CD4-positive, alpha-beta T cell treated with Interleukin-1 beta for 1 hour (primary cell): ENCODE measurements at places on chromosomes 7 and 10.
A peak's percentile ranks its signal among the peaks of the same experiment; 100 is the strongest.

GRCh38 chr10:3926258-3926657, 141.2 kb upstream of the KLF6 start:
- no peak for DNase-seq

- DNase-seq: no peak
Observed at GRCh38 chr10:121435099-121435875, 163.0 kb downstream of the FGFR2 start.

DNA sequence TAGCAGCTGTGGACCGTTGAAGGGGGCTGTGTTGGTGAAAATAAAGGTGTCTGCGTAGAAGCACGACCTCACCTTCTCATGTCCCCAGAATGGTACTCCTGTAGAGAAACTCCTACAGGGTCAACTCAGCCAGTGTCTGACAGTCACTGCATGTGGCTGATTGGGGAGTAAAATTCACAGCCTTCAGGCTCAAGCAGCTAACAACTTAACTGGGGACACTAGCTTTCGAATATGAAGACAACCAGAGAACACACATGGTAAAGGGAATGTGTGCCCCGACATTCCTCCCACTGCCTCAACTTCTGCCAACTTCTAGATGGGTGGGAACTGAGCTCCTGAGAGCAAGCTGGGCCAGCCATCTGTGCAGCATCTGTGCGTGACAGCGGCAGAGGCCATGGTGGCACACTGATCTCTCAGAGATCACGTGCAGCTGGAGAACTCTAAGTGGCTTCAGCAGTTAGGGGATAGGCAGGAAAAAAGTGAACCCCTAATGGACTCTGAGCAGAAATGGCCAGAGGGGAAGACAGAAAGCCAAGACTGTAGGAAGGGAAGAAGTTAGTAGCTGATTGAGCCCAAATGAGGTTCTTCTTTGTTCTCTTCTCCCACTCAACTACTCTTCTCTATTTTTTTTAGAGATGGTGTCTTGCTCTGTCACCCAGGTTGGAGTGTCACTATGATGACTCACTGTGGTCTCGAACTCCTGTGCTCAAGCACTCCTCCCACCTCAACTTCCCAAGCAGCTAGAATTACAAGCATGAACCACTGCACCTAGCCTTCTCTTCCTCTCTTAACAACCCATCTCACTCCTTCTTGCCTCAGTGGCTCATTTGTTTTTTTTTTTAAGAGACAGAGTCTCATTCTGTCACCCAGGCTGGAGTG, 280.8 kb downstream of the ZEB1 start:
- DNase-seq: no peak

DNA sequence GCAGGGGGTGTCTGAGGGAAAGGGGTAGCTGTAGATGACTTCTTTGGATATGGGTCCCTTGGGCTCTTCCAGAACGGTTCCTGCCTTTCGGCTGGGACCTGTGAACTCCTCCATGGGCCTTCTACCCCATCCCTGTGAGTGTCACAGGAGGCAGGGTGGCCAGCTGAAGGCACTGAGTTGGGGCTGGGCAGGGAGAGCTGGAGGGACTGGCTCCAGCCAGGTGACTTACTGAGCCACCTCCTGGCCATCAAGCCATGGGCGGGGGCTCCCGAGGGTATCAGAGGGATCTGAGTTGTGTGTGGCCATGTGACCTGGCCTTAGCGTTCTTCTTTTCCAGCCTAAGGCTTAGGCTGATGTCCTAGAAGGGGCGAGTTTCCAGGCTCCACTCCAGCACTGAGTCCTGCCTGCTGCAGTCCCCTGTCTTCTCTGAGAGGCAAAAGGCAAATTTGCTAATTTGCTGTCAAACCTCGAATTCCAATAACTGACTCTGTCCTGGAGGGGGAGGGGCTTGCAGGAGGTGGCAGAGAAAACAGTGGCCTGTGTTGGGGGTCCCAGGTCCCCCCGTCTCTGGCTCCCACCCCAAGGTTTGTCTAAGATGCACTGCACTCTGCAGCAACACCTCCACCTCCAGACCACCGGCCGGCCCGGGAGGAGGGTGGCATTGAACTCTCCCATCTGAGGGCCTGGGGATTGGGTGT, 27.2 kb downstream of the ADCYAP1R1 start:
- DNase-seq: no peak

- DNase-seq: no peak
Observed at GRCh38 chr10:79093658-79094411, 25.1 kb downstream of the ZMIZ1 start.

DNA sequence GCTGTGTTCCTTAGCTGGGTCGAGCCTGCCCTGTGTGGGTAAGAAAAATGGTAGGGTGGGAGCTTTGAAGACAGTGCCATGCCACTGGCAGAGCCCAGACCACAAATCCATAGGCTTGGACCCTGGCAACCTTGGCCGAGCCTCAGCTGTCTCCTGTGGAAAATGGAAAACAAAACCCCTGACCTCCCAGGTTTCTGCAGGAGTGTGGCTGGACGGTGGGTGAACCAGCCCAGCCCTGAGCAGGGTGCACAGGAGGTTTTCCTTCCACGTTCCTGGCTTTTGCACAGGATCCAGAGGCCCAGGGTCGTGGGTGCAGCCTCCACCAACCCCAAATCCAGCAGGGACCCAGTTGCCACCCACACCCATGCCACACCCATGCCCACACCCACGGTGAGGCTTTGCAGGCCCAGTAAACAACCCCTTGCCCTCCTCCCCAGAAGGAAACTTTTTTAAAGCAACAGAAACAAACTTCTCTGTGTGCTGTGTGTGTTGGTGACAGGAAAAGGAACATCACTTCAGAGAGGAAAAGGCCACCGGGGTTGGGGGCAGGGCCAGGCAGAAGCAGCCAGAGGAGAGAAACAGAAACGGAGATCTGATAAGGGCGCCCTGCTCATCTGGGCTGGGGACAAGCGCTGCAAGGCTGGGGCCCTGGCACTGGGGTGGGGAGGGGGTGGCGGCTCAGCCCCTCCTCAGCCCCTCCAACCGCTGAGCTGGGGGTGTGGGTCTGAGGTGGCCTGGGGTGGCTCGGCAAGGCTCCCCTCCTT, 20.7 kb upstream of the ZMIZ1 start:
- DNase-seq: peak; percentile 49

- DNase-seq: no peak
Observed at GRCh38 chr7:87645446-87645845, 17.2 kb downstream of the RUNDC3B start.

DNA sequence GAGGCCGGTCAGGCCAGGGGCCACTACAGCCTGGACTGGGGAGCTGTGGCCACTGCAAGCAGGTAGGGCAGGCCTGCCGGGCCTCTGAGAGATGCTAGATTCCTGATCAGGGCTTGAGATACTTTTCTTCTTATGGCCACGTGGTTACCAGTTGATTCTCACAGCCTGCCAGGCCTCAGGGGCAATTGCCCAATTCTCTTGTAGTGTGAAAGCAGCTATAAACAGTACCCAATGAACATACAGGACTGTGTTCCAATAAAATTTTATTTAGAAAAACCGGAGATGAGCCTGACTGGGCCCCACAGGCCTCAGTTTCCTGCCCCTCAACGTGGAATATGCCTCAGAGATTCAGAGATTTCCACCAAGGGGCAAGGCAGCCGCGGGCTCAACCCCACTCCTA, 475.2 kb downstream of the TCERG1L start:
- no peak for DNase-seq

DNA sequence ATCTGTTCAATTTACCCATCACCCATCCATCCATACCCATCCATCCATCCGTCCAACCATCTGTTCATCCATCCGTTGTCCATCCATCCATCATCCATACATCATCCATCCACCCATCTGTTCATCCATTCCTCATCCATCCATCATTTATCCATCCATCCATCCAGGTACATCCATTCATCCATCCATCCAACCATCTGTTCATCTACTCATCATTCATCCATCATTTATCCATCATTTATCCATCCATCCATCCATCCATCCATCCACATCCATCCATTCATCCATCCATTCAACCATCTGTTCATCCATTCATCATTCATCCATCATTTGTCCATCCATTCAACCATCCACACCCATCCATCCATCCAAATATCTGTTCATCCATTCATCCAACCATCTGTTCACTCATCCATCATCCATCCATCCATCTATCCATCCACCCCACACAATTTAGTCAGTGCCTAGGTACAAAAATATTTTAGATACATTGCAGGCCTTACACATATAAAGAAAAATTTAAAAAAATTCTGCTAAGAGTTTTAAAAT, 119.1 kb downstream of the PRKCQ start:
- DNase-seq: no peak

GRCh38 chr10:5274795-5275194, 78.2 kb downstream of the AKR1C4 start:
- no peak for DNase-seq

DNA sequence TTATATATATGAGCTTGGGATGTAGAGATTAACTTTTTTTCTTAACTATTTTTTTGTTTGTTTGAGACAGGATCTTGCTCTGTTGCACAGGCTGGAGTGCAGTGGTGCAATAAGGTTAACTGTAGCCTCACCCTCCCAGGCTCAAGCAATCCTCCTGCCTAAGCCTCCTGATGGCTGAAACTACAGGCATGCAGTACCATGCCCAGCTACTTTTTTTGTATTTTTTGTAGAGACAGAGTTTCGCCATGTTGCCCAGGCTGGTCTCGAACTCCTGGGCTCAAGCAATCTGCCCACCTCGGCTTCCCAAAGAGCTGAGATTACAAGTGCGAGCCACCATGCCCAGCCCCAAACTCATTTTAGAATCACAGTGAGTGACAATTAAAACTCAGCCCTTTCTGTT, 105.2 kb downstream of the CUBN start:
- DNase-seq: no peak

GRCh38 chr10:128026615-128027300, 99.5 kb downstream of the MKI67 start:
- DNase-seq: no peak

DNA sequence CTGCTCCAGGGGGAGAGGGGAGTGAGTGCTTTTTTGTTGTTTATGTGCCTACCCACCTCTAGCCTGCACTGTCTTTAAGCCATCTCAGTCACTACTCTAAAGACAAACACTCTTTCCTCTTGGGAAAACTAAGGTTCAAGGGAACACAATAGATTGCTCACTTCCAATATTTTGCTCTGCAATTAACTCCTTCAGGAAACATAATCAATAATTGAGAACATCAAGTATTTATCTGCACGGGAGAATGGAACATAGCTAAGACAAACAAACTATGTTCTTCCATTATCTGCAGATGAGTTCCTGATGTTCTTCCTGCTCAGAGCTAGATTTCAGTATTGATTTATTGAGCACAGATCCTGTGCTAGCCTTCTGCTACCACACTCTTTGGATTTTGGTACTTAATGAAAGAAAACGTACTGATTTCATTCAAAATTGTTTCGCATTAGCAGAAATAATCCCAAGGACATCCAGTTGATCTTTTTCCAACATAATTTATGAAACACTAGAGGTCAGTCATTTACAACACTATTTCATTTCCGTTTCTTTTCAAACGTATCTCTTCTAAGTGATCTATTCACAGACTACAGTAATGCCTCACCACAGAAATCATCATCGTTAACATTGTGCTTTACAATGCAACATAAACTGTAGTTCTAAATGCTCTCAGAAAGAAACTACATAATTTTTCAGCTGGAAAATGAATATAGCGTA, 8.3 kb downstream of the NEBL start:
- DNase-seq: no peak

DNA sequence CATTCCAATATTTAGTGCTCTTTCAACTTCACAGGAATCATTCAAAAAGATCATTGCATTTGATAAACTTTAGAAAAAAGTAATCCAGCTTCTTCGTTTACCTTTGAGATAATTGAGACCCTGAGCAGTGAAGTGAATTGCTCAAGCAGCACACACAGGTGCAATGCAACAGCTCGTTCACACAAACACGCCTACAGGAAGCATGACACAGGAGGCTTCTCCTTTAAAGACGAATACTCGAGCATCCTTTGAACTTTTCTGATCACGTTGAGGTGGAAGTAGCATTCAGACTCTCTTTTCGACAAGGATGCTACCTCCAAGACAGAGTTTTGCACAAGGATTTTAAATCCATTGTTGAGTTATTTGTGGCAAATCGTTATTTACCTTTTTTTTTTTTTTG, 18.0 kb upstream of the RSU1 start:
- DNase-seq: peak; percentile 30

DNA sequence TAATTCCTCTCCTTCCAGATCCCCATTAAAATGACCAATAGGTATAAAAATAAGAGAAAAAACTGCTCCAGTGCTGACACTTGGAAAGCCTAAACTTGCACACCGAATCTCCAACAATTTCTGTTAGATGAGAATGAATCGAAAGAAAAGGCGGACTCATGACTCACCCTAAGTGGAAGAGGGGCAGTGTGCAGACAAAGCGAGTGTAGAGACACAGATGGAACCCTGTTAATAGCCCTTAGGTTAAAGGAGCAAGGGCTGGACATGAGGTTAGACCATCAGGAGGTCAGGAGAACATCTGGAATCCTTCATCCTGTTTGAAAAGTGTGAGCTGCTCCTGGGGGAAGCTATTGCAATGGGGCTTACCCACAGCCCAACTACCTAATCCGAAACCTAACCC, 103.4 kb upstream of the GLI3 start:
- no peak for DNase-seq

DNA sequence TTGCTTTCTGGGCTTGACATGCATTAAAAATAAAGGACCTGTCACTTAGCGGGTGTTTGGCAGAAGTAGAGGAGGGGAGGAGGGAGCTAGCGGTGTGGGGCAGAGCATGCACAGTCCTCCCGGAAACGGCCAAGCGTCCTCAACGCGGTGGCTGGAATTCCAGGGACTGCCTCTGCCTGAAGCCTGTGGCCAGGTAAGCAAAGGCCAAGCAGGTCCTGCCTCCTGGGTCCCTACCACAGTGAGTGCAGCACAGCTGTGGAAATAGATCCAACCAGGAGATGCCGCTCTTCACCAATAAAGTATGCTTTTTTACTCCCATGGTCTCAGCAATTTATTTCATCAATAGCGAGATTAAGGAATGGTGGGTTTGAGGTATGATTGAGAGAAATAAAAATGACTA, 323.4 kb downstream of the WDR37 start:
- no peak for DNase-seq

DNA sequence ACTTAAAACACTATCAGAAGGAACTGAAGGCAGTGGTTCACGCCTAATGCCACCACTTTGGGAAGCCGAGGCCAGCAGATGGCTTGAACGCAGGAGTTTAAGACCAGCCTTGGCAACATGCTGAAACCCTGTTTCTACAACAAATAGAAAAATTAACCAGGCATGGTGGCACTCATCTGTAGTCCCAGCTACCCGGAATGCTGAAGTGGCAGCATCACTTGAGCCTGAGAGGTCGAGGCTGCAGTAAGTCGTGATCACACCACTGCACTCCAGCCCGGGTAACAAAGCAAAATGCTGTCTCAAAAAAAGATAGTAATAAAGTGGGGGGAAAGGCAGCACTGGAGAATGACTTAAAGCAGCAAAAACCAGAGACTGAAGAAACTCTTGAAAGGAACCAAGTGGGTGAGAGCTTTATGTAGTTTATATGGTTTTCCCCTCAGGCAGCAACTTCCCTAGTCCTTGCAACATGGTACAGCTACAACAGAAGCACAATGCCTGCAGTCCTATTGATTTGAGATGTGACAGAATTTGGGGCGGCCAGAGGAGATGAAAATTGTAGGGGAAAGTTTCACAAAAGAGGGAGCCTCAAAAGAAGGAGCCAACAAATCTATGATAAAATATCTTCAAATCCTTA, 38.1 kb downstream of the GDI2 start:
- no peak for DNase-seq

- DNase-seq: no peak
Observed at GRCh38 chr10:89297791-89298190, 4.1 kb upstream of the IFIT2 start.

- DNase-seq: no peak
Observed at GRCh38 chr10:66639371-66639770, 286.5 kb upstream of the LRRTM3 start.

- DNase-seq: no peak
Observed at GRCh38 chr10:120729547-120729946, 121.6 kb upstream of the WDR11 start.

GRCh38 chr10:13659887-13660550, 73.3 kb downstream of the PRPF18 start:
- DNase-seq: peak; percentile 57
